ENCODE measurements at places on chromosomes 1 and 21.
A peak's percentile ranks its signal among the peaks of the same experiment; 100 is the strongest.

GRCh38 chr1:93679546-93679945 is 2.1 kb downstream of the BCAR3 start:
- no peak for DNase-seq

DNA sequence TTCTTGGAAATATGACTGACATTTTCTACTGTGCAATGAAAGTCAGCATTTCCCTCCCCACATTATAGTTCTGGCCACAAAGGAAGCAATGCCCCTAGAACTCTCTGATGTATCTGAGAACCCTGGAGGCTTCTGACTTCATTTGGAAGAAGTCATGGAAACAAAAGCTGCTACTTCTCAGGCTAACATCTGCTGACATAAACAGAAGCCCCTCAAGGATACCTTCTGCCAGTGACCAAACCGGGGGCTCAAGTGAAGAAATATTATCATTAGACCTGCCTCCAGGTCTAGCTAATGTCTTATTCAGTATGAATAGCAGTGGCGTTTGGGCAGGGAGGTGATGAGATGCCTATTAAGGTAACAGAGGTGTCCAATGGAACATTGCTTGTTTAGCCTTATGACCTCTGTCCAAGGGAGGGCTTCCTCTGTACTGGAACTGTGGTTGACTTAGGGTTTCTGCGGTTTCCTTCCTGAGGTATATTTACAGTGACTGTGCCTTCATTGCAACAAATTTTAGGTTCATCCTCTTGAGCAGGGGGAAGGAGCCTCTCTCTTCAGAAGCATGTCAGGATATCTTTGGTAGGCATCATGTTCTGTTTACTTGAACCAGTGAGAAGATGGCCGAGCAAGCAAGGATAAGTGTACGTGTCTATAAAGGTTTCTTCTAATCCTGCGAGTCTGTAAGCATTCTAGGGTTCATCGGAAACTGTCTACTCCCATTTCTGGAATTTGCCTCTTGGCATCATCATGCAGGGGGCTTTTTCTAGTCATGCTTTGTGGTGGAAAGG is 161.7 kb downstream of the PBX1 start:
- DNase-seq, result no peak

GRCh38 chr1:115719285-115719684 is 49.2 kb downstream of the CASQ2 start:
- no peak for DNase-seq

DNA sequence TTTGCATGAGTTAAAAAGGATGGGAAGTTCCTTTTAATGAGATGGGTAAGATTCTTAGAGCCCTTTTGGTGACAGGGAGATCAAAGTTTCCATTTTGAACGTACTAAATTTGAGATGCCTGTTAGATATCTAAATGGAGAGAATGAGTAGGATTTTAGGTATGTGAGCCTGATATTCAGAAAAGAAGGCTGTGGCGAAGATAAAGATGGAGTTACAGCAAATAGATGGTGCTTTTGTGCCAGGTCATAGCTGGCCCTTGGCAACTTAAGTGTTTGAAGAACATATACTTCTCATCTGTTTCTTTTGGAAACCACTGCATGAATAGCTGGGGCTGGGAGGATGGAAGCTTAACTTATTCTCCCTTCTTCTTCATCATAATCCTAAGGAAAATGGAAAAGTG is 282.5 kb downstream of the PTBP2 start:
- DNase-seq, result no peak

GRCh38 chr1:91015358-91015780 is 6.5 kb downstream of the ZNF644 start:
- no peak for DNase-seq

DNA sequence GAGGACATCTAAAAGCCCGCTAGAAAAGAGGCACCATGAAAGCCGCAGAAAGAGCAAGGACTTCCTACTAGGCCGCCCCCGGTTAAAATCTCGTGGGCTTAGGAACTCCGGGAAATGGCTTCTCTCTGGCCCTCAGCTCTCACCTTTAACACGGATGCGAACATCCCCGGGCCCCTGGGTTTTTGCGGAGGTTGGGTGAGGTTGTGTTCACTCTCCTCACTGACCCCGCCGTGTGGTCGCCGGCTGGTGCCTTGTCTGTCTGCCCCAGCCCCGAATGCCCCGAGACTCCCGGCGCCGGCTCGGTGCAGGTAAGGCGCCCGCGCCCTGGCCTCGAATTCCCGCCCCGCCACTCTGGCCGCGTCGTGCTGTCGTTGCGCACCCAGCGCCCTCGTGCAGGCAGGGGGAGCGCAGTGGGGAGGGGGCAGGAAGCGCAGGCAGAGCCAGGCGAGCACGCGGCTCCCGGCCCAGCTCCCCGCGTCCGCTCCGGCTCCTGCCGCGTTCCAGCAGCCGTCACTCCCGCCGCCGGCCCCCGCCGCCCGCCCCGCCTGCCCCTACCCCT is at the start of gene SHISAL2A:
SHISAL2A (plus strand) TSS at position 437 of the 559 bp plus-strand sequence. CDS start 326 bp downstream, outside the sequence.
- no peak for DNase-seq

GRCh38 chr1:92739669-92740524 is 45.0 kb downstream of the EVI5 start:
- no peak for DNase-seq

DNA sequence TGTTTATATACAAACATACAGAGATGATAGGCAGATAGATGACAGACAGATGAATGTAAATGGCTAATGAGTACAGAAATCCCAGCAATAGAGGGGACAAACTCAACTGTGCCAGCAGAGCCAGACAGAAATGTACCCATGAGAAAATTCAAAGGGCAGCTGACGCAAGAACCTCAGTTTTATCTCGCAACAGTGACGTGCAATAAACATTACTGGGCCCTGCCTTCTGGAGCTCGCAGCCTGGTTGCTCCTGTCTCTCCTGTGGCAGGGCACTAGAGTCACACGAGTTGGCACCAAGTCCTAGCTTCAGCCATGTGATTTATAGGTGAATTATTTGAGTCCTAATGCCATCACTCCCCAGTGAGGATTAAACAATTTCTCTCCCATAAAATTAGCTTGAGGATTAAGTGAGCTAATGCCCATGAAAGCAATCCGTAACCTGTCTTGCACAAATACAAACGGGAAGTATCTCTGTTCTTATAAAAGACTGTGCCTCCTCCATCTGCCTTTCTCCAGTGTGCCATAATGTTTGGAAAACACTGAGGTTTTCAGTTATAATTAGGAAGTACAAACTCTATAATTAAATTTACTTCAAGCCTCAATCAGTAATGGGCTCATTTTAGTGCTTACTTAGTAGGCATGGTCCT is 50.7 kb downstream of the VAV3 start:
- no peak for DNase-seq

DNA sequence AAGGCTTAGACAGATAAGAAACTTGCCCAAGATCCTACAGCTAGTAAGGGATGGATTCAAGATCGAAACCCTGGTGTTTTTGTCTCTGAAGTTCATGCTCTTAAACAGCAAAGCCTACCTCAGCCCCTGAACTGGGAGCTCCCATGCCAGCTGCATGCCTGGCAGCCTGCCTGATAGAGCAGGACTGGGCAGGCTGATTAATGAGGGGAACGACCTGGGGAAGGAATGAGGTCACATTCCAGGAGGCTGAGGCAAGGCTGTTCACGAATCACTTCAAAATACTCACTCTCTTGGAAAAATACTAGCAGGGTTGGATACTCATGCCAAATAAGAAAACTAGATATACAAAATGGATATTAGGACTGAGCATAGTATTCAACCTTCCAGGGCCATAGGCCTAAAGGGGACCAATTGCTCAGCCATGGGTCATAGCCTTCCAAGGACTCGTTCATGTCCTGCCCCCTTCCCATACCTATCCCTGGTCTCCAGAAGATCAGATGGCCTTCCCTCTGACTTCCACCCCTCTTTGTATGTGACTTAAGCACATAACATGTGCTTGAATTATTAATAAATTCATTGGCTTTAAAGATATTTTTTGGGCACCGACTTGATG is 15.6 kb upstream of the TACSTD2 start:
- no peak for DNase-seq

- DNase-seq, result no peak
Observed at GRCh38 chr21:41835711-41836154, 43.4 kb downstream of the PRDM15 start.

DNA sequence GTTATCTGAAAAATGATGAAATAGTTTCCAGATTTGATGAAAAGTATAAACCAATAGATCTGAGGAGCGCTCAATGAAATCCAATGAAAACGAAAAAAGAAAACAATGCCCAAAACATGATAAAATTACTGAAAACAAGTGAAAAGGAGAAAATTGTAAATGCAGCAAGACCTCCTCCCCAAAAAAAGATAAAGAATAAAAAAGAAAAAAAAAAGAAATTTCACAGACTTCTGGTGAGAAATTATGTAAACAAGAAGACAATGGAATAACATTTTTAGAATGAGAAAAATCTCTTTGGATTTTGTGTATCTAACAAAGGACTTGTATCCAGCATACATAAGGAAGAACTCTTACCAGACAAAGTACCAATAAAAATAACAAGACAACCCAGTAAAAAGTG is 134.2 kb downstream of the DNAH14 start:
- DNase-seq, result no peak

DNA sequence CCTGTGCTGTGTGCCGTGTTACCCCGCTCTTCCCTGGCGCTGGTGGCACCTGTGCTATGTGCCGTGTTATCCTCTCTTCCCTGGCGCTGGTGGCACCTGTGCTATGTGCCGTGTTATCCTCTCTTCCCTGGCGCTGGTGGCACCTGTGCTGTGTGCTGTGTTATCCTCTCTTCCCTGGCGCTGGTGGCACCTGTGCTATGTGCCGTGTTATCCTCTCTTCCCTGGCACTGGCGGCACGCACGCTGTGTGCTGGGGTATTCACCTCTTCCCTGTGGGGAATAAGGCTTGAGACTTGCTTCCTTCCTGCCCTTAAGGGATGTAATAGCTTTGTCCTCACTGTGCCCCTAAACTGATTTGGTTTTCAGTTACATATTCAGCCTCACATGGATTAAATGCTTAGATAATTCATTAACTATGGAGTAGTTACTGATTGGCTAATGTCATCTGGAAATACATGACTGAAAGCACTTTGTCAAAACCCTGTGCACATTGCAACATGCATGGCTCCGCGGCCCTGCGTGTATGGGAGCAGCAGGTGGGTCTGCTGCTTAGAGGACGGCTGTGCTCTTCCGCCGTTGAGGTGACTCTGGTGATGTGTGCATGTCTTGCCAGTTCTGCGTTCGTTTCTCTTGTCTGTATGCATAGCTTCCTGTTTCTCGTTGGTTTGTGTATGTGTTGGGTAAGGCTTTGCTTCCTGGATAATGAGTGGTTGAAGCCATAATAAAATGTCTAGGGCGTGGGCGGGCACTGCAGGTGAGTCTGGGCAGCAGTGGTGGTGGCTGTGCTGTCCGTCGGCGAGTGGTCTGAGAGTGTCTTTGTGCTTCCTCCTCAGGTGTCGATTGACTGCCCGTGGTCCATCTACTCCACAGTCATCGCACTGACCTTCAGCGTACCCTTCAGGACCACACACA is 17.9 kb upstream of the PWP2 start:
- no peak for DNase-seq

DNA sequence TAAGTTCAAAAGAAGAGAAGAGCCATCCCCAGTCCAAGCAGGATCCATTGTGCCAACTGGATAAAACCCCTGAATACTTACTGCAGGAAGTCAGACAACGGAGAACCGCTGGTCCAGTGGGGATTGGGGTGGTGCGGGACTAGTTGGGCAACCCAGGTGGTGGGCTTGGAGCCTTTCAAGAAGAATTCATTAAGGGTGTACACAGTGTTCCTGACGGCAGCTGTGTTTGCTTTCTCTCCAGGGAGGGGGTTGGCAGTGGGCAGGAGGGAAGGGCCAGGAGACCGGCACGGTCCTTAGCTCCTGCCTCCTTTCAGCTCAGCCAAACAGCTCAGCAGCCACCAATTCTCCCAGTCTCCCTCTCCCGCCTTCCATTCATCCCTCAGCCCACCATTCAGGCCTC is 7.1 kb upstream of the CDK18 start:
- DNase-seq, result no peak

DNA sequence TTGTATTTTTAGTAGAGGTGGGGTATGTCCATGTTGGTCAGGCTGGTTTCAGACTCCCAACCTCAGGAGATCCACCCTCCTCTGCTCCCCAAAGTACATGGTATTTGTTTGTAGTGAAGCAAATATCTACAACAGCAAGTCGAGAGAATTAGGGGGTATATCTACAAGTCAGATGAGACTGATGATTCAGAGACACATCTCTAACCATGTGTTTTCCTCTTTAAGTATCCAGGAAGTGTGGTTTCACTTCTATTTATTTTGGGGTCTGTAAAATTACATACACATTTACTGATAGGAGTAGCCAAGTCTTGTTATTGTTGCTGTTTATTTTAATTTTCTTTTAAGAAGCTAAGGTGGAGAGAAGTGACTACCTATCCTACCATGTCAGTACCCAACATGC is 44.9 kb downstream of the SGIP1 start:
- DNase-seq, result no peak

- DNase-seq, result no peak
Observed at GRCh38 chr1:230778916-230779590, 31.9 kb downstream of the CAPN9 start.

DNA sequence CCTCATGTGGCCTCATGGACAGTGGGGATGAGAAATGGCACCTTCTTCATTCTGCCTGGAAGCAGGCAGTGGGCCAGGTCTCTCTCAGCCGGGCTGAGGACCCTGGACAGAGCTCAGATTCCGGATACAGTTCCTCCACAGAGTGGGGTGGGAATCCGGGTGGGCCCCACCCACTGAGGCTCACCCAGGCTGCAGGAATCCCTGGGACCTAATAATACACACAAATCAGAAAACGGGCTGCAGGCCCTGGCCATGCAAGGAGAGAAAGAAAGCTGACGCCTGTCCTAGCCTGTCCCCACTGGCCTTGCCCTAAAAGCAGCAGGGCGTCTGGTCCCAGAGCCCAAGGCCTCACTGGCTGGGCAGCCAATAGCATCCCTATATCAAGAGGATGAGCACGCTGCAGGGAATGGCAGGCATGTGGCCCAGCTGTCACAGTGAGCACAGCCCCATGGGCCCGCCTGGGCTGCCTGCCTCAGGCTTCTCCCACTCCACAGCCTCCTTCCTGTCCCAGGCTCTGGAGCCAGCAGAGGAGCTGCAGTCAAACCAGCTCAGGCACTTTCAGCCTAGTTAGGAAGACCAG is 25.3 kb downstream of the ACTA1 start:
- DNase-seq, result peak; percentile 17

GRCh38 chr21:33029385-33029921 is 3.7 kb downstream of the OLIG2 start:
- no peak for DNase-seq

GRCh38 chr1:115790356-115790755 is 21.8 kb upstream of the CASQ2 start:
- no peak for DNase-seq

- no peak for DNase-seq
Observed at GRCh38 chr1:156738407-156738806, 2.5 kb downstream of the MRPL24 start.

GRCh38 chr1:194060481-194060880 is 874.1 kb upstream of the B3GALT2 start:
- no peak for DNase-seq

GRCh38 chr1:222028676-222029075 is 286.8 kb upstream of the DUSP10 start:
- DNase-seq, result no peak

GRCh38 chr1:17163371-17163770 is 41.6 kb upstream of the PADI1 start:
- no peak for DNase-seq

GRCh38 chr1:55249646-55250398 is 34.7 kb upstream of the USP24 start:
- DNase-seq, result peak; percentile 94

- DNase-seq, result no peak
Observed at GRCh38 chr1:41640756-41641474, 156.4 kb upstream of the EDN2 start.

GRCh38 chr1:201350884-201351283 is 26.6 kb downstream of the TNNT2 start:
- no peak for DNase-seq

GRCh38 chr1:204359474-204360255 is at the start of gene PLEKHA6:
Gene PLEKHA6 (minus strand): TSS chr1:204359929. CDS start chr1:204273727, 86,202 bp downstream.
- DNase-seq, result peak; percentile 89
